ENCODE measurements at places on chromosomes 2 and 18. TPM values are rescaled to one million over a fixed set of nuclear protein-coding genes. Genes with fewer than 3 reads are reported as not detected.

The GKN2 gene
- not detected for total RNA-seq

The LYG1 gene
- not detected for total RNA-seq

The WNT6 gene
- not detected for total RNA-seq

The POMC gene
- total RNA-seq: 6.1 TPM

The MGAT4A gene
- 0.68 TPM for total RNA-seq

The RUFY4 gene
- not detected for total RNA-seq

The ERICH2 gene
- not detected for total RNA-seq

The ZC3H8 gene
- total RNA-seq: 9.8 TPM

The ARMC9 gene
- total RNA-seq: 21.1 TPM

The MC2R gene
- total RNA-seq: not detected

The CIAO1 gene
- total RNA-seq: 56.8 TPM

The MOCOS gene
- 3.2 TPM for total RNA-seq
